ENCODE measurements at places on chromosomes 4 and X.
A peak's percentile ranks its signal among the peaks of the same experiment; 100 is the strongest.

DNA sequence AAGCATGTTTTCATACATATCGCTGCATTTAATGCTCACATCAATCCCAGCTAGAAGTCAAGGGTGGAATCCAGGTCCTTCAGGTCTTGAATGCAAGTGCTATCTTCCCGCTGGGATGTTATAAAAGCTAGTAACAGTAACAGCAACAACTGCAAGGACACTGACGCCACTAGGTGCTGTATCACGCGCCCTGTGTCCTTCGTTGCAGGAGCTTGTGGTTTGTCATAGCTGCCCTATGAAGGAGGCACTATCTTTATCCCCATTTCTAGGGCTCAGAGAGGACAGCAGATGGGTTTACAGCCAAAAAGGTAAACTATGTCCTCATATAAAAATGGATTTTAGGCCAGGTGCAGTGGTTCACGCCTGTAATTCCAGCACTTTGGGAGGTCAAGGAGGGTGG is 202.9 kb downstream of the NSUN7 start:
- DNase-seq: no peak

DNA sequence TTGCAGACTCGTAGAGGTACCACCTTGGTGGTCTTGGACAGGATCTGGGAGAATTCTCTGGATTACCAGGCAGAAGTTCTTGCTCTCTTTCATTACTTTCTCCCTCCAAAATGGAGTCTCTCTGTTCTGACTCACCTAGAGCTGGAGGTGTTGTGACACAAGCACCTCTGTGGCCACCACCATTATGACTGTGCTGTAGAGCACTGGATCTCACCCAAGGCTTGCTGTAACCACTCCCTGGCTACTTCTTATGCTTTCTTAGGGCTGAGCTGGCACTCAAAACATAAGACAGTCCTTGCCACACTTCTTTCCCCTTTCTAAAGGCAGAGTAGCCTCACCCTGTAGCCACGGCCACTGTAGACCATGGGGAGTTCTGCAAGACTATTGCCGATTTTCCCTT is 296.6 kb upstream of the DIPK2B start:
- DNase-seq: no peak

DNA sequence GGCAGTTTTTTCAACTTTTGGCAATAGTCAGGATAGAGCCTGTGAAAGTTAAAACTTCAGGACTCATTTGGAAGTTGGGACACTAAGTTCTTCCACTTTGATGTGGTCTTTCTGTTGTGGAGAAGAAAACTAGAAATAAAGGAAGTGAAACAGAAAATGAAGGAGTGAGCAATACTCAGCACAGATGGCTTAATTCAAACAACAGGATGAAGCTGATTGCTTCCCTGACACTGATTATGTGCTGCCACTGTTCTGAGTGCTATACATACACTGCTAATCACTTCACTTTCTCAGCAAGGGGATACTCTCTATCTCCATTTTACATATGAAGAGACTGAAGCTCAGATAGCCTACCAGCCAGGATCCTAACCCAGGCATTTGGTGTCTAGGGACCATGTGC is 235.1 kb upstream of the CPEB2 start:
- DNase-seq: no peak

DNA sequence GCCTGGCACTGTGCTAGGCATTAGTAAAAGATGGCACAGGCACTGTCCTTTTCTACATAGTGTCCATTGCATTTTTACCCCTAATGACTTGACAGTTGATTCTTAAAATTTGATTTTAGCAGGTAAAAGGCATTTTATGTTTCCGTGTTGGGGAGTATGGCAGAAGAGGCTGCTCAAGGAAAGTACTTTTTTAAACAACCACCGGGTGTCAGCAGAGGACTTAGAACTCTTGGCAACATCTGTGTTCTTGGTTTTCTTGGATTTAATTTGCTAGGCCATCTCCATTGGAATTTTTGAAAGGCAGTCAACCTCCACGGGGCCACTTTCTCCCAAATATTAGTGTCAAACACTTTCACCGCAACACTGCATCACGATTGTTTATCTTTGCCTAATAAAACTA is 102.9 kb downstream of the TSPAN7 start:
- DNase-seq: peak; percentile 61

DNA sequence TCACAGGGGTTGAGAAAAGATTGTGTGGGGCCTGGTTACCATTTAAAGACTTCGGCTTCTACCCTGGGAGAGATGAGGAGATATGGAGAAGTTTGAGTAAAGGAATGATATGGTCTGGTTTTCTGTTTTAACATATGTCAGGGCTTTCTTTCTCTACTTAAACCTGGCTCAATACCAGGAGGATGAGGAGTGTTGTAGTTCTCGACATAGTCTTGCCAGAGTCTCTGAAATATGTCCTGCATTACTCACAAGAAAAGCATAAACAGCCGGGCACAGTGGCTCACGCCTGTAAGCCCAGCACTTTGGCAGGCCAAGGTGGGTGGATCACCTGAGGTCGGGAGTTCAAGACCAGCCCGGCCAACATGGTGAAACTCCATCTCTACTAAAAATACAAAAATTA is 16.4 kb upstream of the ACE2 start:
- DNase-seq: no peak

- no peak for DNase-seq
Observed at GRCh38 chrX:5775846-5776430, 452.7 kb downstream of the NLGN4X start.

GRCh38 chr4:12761694-12762093 is 722.4 kb downstream of the RAB28 start:
- DNase-seq: no peak

- no peak for DNase-seq
Observed at GRCh38 chr4:165351359-165352130, 24.1 kb downstream of the MSMO1 start.

GRCh38 chr4:173254646-173255045 is 79.5 kb downstream of the HMGB2 start:
- no peak for DNase-seq

GRCh38 chrX:108123591-108124366 is 32.2 kb downstream of the ATG4A start:
- no peak for DNase-seq

DNA sequence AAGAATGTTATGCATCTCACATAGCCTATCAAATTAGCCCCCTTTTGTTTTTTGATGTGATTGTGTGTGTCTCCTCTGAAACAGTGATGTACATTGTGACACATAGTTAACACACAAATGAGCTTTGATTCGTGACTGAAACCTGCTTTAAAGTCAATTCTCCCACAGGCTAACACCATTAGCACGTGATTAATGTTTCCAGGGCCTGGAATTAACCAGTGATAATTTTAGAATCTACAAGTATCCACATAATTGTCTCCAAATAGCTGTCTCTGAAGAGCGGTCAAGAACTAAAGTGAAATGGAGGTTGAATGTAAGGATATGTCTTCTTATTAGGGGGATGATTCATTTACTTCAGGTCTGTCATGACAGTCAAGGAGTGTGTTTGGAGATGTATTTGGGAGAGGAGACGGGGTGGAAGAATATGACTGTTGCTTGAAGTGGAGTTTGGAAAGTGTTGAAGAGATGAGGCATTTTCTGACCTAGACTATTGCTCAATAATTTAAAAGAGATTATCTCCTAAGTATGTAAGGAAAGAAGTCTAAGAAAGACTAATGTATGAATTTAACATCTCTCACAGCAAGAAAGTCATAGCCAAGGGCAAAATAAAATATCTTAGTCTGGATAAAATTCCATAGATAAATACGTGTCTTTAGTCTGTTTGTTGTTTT is 13.7 kb upstream of the RASGEF1B start:
- DNase-seq: no peak

DNA sequence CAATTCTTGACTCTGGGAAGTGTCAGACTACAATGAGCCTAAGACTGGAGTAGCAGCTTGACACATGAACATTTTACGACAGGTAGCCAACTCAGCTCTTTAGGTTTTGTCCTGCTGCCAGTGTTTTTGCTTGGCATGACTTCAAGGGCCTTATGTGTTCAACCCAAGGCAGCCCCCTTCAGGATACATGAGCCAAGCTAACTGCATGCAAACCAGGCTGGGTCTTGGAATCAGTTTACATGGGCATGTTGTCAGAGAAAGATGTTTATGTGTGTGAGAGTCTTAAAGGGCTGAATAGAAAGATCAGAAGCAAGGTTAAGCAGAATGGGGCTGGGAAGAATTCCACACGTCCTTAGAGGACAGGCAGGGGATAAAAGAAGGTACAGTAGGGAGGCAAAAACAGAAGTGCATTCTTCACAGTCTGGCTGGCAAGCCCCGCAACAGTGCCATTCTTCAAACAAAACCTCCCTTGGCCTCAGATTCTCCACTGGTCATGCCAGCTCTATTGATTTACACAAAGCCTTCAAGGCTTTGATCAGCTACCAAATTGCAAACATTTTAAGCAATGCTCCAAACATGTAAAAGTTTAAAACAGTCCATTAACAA is 97.3 kb downstream of the NKX6-1 start:
- DNase-seq: no peak

DNA sequence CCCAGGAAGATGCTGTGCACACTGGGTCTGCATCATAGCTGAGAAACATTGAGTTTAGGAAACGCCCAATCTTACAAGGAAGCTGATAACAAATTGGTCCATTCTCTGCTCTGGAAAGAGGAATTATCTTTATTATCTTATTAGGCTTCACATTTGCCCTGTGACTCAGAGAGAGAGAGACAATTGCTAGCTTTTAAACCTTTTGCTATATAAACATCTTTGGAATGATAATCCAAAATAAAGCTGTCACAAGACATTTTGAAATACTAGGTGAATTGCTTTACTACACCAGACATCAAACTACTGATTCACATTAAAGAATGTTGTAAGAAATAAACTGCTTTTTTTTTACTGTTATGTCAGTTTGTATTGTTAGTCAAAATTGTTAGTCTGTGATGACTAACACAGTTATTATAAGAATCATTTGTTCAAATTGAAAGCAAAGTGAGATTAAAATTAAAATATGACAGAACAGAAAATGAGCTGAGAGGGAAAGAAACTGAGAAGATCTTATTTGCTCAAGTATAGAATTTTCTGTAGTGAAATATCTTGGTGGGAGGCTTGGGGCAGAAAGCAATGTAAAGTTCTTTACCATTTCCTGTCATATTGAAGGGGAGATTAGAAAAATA is 765.4 kb upstream of the PCDH10 start:
- no peak for DNase-seq

GRCh38 chr4:81395239-81395638 is 76.5 kb downstream of the RASGEF1B start:
- no peak for DNase-seq

- no peak for DNase-seq
Observed at GRCh38 chr4:98482847-98483806, 175.3 kb downstream of the TSPAN5 start.

- no peak for DNase-seq
Observed at GRCh38 chr4:3779509-3779908, 13.3 kb downstream of the ADRA2C start.

DNA sequence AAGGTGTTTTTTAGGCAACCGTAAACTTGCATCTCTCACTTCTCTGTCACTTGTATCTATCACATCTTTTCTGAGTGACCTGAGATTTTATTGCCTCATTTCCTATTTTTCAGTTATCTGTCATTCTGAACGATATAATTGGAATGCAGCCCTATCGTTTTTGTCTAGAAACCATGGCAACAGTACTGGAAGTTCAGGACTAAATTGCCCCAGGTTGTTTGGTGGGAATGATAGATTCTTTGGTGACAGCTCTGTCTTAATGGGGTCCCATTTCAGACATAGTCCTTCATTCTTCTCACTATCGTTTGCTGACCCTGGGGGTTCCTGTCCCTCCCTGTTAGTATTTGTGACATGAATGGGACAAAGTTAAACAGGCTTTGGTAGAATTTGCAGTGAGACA is 267.7 kb upstream of the GALNT7 start:
- DNase-seq: peak; percentile 60

GRCh38 chr4:184734758-184735157 is 862 bp upstream of the CENPU start:
- no peak for DNase-seq

DNA sequence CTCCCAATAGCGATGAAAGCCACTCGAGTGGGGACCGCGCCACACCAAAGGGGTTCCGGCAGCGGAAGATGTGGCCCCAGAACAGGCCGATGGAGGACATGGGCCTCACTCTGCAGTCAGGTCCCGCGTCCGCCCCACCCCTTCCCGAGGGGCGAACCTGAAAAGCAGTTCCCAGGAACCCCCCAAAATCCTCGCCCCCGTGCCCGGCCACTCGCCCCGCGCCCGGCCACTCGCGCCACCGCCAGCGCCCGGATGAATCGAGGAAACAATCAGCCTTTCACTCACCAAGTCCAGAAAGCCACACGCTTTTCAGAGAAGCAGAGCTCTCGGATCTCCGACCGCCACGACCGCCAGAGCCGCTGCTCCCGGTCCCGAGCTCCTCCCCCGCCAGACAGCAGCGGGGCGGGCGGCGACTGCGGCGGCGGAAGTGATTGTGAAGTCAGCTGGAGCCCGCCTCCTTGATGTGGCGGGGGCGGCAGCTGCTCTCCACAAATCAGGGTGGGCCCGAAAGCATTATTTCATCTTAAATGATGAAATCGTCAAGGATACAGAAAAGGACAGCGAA is at the start of gene PJA1:
Gene PJA1 (minus strand): TSS at position 367 of the 565 bp plus-strand sequence. CDS start 2,380 bp downstream, outside the sequence.
- DNase-seq: peak; percentile 80

DNA sequence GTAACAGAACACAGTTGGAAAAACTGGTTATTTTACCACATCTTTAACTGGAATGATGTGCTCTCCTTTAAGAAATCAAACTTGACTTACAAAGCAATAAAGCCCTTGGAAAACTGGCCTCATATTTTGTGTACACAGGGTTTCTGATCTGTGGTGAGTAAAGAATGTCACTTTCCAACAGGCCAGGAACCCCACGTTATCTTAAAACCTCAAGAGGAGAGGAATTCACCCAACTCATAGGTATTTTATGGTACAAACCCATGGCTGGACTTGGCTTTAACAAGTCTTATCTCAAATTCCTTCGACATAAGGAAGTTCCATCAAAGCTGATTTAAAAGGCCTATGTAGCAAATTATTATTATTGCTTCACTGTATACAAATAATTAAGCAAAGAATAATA is 1735.1 kb downstream of the PCDH7 start:
- no peak for DNase-seq

GRCh38 chrX:39144956-39145355 is 343.7 kb downstream of the MID1IP1 start:
- no peak for DNase-seq

GRCh38 chr4:108702960-108703359 is 52.6 kb downstream of the OSTC start:
- DNase-seq: no peak

- no peak for DNase-seq
Observed at GRCh38 chr4:119781044-119781443, 152.4 kb upstream of the PDE5A start.

- no peak for DNase-seq
Observed at GRCh38 chrX:12686331-12686730, 104.9 kb upstream of the PRPS2 start.

DNA sequence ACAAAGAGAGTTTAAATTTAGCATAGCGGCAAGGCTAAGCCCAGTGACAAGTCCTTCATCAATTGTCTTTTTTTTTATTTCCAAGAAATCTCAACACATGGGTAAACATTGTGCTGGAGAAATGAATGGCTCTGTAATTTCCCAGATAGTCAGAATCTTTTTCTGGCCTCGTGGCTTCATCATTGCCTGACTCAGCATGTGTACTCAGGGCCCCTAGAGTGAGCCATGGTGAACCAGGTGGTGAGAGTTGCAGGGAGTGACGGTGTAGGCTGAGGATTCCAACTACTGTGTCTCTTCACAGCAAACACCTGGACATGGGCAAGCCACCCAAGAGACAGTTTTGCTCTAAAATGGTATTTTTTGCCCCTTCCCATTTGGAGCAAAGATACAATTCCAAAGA is 43.1 kb upstream of the UCP1 start:
- DNase-seq: no peak
